ENCODE measurements at places on chromosomes 3 and 15. TPM values are rescaled to one million over a fixed set of nuclear protein-coding genes. Genes with fewer than 3 reads are reported as not detected.

The SGO1 gene
- 0.88 TPM for total RNA-seq

The EIF2B5 gene
- 22.1 TPM for total RNA-seq

The A4GNT gene
- total RNA-seq: not detected

The KCNMB2 gene
- total RNA-seq: 1.1 TPM

The P2RY14 gene
- total RNA-seq: not detected

- H3K36me3 ChIP-seq: no peaks in the 10 kb centered on the region
- no peak overlapping the region for H3K27ac ChIP-seq
- H3K4me1 ChIP-seq: peaks cover 12% of the 10 kb centered on the region
Measured at GRCh38 chr3:120130656-120131055, 36.4 kb upstream of the GSK3B start.

GRCh38 chr3:133494469-133494868 lies 79.0 kb upstream of the CDV3 start:
- no peak overlapping the region for H3K4me3 ChIP-seq
- peaks cover 3% of the 10 kb centered on the region for H3K4me1 ChIP-seq
- no peak for DNase-seq
- H3K27ac ChIP-seq: no peak overlapping the region

All from osteoblast (primary cell).